ENCODE measurements at places on chromosomes 1 and 21. TPM values are rescaled to one million over a fixed set of nuclear protein-coding genes. Genes with fewer than 3 reads are reported as not detected.

FAM163A gene
- total RNA-seq = 0.13 TPM

MRAP gene
- total RNA-seq = not detected

IL22RA1 gene
- not detected for total RNA-seq

- no peak for DNase-seq
Measured at GRCh38 chr1:154874465-154874864, 4.4 kb upstream of the KCNN3 start.

- peak; percentile 31 for DNase-seq
Measured at GRCh38 chr21:39137248-39138178, 45.7 kb downstream of the PSMG1 start.
